ENCODE measurements at places on chromosomes 3 and 15. TPM values are rescaled to one million over a fixed set of nuclear protein-coding genes. Genes with fewer than 3 reads are reported as not detected.

DNA sequence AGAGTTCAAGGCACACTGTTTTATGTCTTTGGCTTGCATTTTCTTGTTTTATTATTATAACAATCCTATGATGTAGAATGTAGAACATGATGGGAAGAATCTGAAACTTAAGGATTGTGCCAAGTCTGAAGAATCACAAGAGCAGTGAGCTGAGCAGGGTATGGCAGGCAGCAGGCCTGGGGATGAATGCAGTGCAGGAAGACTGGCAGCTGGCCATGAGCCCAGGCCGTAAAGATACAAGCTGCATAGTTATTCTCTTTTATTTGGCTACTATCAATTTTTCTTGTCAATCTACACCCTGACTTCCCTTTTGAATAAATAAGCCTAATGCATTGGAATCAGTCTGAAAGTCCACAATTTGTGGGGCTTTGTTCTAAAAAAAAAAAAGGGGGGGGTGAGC, 89.6 kb upstream of the ARPP21 start:
- no peaks in the 10 kb centered on the region for H3K27me3 ChIP-seq
- H3K36me3 ChIP-seq = no peaks in the 10 kb centered on the region
- DNase-seq = no peak
- H3K4me1 ChIP-seq = no peaks in the 10 kb centered on the region

- H3K4me1 ChIP-seq = peaks cover 22% of the 10 kb centered on the region
- H3K27ac ChIP-seq = no peak overlapping the region
- H3K27me3 ChIP-seq = no peaks in the 10 kb centered on the region
These were observed 4.8 kb downstream of the ARF4 start for GRCh38 chr3:57592306-57592705.

- peak; percentile 2 for DNase-seq
- H3K36me3 ChIP-seq = no peaks in the 10 kb centered on the region
- no peak overlapping the region for H3K4me3 ChIP-seq
- H3K27me3 ChIP-seq = no peaks in the 10 kb centered on the region
- no peak overlapping the region for H3K27ac ChIP-seq
- H3K4me1 ChIP-seq = peaks cover 10% of the 10 kb centered on the region
These were observed 39.2 kb downstream of the RAB27A start for GRCh38 chr15:55250392-55250791.

RFX7 gene
- 46.3 TPM for total RNA-seq

PLCL2 gene
- 3.9 TPM for total RNA-seq
